ENCODE measurements at places on chromosomes 6 and 20.

- no peak for ATAC-seq
Observed at GRCh38 chr20:53409447-53409717, 184.3 kb downstream of the ZNF217 start.

DNA sequence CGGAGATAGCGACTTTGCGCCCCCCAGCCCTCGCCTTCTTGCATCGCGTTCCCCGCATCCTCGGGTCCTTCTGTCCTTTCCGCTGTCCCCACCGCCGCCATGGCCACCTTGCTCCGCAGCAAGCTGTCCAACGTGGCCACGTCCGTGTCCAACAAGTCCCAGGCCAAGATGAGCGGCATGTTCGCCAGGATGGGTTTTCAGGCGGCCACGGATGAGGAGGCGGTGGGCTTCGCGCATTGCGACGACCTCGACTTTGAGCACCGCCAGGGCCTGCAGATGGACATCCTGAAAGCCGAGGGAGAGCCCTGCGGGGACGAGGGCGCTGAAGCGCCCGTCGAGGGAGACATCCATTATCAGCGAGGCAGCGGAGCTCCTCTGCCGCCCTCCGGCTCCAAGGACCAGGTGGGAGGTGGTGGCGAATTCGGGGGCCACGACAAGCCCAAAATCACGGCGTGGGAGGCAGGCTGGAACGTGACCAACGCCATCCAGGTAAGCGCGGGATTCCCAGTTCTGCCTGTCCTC is 401 bp downstream of the SLC32A1 start:
- no peak for ATAC-seq

DNA sequence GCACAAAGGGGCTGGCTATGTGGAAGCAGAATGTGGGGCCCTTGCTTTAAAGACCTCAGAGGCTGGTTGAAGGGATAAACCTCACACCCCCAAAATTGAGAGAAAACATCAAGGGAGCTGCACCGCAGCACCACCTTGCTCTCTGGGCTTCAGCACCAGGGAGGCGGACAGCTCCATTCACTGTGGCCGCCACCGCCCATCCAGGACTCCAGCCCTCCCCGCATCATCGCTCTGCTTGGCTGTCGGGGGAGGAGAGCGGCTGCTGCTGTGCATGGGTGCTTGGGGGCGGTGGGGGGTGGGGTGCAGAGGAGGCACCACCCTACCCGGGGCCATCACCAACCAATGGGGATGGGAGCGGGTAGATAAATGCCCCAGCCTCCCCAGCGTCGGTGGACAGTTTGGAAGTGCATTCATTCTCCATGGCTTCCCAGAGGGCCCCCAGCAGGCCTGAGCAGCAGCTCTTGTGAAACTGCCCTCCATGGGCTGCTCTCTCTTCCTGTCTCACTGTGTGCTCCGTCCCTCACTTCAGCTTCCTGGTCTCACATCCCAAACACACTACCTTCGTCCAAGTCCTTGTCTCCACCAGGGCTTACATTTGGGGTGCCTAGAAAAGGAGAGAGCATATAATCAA is 75.7 kb upstream of the BHLHE23 start:
- ATAC-seq, result no peak

DNA sequence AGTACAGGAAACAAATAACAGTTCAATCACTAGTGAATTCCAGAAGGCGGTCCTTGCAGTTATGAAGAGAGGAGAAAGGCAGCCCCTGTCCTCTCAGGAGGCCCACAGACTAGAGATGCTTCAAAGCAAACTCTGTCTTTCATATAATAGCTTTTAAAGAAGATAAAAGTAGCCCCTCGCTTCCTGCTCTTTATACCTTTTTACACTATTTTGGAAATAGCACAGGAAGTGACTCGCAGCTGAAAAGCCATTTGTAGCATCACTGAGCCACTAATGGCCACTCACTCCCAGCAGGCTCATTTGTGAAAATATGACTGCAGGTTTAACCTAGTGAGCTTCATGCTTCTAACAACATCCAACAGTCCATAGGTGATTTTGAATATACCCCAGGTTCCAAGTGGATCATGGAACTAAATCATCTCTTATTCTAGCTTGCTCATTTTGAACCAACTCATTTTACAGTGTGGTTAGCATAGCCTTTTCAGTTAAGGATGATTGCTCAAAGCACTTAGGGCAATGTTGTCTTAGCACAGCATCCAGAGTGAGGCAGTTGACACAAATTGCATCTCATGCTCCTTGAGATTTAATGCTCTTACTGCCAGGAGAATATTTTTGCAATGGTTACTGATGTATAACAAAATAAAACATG is 136.0 kb upstream of the NRSN1 start:
- ATAC-seq, result no peak

GRCh38 chr6:17385660-17386059 is 7.7 kb upstream of the CAP2 start:
- ATAC-seq, result no peak

- peak; percentile 88 for ATAC-seq
Observed at GRCh38 chr20:47576516-47577033, 74.9 kb downstream of the NCOA3 start.

- no peak for ATAC-seq
Observed at GRCh38 chr6:25487012-25487411, 165.0 kb upstream of the SCGN start.

GRCh38 chr6:108739496-108740330 is 108.5 kb upstream of the ARMC2 start:
- ATAC-seq, result no peak

DNA sequence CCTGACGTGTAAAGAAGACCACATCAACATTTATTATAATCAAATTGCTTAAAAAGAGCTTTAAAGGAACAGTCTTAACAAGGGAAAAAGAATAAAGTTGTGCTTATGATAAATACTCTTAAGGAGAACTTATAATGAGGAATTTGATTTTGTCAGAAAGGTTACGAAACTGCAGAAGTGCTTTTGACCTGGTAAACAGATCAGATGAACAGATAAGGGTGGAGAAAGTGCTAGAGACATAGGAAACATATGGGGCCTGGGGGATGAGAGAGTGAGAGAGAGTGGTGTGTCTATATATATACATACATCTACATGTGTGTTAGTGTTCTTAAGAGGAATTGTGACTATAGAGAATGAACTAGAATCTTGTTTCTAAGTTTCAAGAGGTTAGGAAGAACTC is 186.2 kb upstream of the GJE1 start:
- no peak for ATAC-seq

DNA sequence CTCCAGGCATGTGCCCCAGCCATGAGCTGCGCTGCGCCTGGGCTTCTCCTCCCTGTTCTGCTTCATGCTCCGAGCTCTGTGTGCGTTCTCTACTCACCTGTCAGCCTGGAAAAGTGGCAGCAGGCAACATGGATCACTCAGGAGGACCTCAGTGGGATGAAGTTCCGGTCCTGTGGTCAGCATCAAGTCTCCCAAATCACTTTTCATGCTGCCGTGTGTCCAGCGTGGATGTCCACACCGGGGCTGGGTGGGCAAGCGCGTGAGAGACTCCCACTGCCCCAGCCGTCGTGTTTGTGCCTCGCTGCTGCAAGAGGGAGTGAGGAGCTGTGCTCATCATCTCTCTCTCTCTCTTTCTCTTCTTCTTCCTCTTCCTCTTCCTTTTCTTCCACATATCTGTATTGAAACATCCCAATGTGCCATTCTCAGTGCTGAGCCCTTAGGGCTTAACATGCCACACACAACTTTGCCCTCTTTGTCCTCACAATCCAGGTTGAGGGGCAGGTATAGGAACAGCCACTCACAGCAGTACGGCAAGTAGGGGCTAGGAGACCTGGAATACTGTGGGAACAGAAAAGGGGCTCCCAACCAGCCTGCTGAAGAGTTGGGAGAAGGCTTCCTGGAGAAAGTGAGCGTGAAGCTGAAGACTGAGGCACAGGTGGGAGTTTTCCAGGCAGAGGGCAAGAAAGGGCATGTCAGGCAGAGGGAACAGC is 3.8 kb upstream of the PDYN start:
- ATAC-seq, result no peak

DNA sequence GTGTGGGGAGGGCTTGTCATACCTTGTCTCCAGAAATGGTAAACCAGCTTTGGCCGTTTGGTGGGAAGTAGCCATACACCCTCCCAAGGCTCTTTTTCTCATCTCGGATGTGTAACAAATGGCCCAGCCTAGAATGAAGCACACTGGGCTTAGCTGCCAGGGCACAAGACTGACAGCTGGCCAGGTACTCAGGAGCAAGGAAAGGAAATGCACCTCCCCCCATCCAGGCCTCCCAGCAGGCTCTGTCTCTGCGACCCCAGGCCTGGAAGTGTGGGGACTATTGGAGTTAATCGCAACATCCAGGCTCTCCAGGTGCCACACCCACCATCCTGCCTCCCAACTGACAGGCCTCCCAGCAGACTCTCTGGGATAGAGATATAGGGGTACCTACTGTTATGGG is 43.0 kb downstream of the MRS2 start:
- ATAC-seq, result no peak

DNA sequence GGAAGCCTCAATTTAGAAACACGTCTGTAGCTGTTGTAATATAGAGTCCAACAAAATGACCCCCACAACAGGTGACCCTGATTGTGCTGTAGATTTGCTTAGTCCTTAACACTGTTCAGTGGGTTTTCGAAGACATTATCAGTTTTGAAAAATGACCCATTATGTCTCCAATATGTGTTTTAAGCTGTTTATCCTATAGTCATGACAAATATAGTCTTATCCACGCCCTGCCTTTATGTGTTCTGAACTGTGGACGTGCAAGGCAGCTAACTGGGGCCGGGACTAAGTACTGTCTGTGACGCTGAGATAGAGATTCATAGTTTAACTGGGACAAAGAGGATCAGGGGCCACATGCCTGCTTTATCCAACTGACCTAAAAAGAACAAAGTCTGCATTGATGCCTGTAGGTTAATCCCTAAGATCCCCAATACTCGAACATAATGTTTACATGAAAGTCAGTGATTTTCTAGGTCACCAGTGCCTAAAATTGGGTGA is 192.4 kb downstream of the CD83 start:
- ATAC-seq, result no peak

DNA sequence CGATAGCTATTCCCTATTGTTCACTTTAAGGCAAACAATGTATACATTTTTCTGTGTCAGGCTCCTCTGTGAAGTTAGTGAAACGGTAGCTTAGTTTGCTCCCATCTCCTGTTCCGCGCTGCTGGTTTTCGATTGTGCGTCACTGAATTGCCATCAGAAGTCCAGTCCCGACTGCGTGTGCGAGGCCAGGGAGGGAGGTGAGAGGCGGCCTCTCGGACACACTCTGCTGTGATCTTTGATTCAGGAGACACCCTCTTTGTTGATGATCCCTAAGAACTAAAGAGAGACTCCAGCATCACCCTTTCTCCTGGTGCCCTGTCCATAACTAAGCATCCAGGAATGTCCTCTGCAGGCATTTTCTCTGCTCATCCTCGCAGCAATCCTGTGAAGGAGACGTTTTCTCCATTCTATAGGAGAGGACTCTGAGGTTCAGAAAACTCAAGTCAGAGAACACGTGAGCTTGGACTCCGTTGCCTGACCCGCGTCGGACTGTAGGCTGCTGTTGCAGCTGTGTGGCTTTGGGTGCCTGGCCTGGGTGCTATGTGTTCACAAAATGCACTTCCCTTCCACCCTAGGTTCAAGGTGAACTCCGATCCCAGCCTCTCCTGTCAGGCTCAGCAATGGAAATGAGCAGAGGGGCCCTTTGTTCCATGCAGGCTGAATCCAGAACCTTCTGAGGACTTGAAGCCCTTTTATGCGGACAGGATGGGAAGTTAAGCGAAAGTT is 24.1 kb upstream of the UNC93A start:
- no peak for ATAC-seq

DNA sequence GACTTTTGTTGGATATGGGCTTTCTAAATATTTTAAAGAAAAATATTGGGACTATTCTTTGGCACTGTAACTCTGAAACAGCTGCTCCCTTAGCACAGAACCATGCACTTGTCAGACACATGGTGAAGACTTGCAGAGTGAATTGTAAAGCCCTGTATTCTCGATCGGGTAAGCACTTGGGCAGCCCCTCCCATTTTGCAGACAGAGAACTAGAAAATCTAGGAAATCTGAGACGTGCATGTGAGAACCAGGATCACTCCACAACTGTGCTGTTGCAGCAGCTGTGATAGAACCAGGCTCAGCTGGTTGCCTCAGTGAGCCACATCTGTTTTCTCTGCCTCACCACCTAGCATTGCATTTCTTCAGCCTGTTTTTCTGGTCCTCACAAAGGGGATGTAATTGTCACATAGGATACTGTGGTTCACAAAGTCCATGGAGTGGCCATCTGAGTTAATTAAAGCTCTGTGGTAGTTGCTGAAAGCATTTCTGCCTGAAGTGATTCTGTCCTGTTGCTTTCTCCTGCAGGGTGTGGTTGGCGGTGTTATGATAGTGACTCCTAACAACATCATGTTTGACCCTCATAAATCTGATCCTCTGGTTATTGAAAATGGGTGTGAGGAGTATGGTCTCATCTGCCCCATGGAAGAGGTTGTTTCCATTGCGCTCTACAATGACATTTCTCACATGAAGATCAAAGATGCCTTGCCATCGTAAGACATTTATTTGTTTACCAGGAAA is 71.8 kb upstream of the HINT3 start:
- ATAC-seq, result no peak

- ATAC-seq, result no peak
Observed at GRCh38 chr6:35782424-35782823, 1.6 kb downstream of the CLPSL1 start.

DNA sequence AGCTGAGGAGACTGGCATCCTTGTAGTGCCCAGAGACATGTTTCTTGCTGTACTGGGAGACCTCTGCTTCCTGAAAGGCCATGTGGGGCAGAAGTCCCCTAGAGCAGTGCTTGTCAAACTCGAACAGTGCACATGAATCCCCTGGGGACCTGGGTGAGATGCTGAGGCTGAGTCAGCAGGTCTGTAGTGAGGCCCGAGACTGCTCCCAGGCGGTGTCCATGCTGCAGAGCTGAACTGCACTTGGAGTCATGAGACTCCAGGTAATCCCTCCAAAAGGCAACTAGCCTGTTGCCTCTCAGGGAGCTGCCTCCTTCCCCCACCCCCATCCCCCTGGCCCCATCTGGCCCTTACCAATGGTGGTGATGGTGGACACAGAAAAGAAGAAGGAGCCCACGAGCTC is 3.7 kb downstream of the KCNK17 start:
- ATAC-seq, result no peak

GRCh38 chr6:43738877-43739641 is 31.0 kb upstream of the VEGFA start:
- no peak for ATAC-seq

DNA sequence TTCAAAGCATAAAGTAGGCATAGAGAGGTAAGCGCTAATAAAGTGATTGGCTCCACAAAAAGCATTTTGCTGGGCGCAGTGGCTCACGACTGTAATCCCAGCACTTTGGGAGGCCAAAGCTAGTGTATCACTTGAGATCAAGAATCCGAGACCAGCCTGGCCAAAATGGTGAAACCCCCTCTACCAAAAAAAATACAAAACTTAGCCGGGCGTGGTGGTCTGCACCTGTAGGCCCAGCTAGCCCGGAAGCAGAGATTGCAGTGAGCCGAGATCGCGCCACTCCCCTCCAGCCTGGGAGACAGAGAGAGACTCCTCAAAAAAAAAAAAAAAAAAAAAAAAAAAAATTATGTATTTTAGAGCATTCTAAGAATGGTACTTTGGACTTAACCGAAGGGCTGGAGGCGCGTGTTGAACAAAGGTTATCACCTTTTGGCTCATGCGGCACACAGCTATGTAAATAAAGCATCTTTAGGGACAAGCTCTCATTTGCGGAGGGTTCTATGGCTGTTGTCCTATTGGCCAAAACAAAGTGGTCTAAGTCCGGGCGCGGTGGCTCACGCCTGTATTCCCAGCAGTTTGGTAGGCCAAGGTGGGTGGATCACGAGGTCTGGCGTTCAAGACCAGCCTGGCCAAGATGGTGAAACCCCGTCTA is 17.4 kb downstream of the HFE start:
- no peak for ATAC-seq
